CD4-positive, CD25-positive, alpha-beta regulatory T cell (primary cell): ENCODE measurements at places on chromosomes 2 and 18.

- H3K4me3 ChIP-seq: no peak overlapping the region
- H3K4me1 ChIP-seq: no peaks in the 10 kb centered on the region
- no peaks in the 10 kb centered on the region for H3K36me3 ChIP-seq
- H3K27me3 ChIP-seq: no peaks in the 10 kb centered on the region
- no peak for DNase-seq
Observed at GRCh38 chr2:160812830-160813505, 319.4 kb upstream of the RBMS1 start.

- H3K36me3 ChIP-seq: no peaks in the 10 kb centered on the region
- no peaks in the 10 kb centered on the region for H3K4me1 ChIP-seq
Observed at GRCh38 chr2:118973542-118973951, 31.6 kb downstream of the MARCO start.

- H3K27me3 ChIP-seq: no peaks in the 10 kb centered on the region
- no peak overlapping the region for H3K27ac ChIP-seq
- no peak overlapping the region for H3K4me3 ChIP-seq
Observed at GRCh38 chr2:1835581-1836201, 91.4 kb upstream of the PXDN start.

GRCh38 chr2:149648282-149649030 lies 60.9 kb upstream of the MMADHC start:
- H3K27ac ChIP-seq: no peak overlapping the region
- H3K27me3 ChIP-seq: no peaks in the 10 kb centered on the region
- no peaks in the 10 kb centered on the region for H3K36me3 ChIP-seq
- H3K4me3 ChIP-seq: no peak overlapping the region
- no peak for DNase-seq

GRCh38 chr2:155308367-155309009 lies 610.0 kb downstream of the KCNJ3 start:
- no peak overlapping the region for H3K27ac ChIP-seq
- no peak overlapping the region for H3K4me3 ChIP-seq
- H3K4me1 ChIP-seq: no peaks in the 10 kb centered on the region

DNA sequence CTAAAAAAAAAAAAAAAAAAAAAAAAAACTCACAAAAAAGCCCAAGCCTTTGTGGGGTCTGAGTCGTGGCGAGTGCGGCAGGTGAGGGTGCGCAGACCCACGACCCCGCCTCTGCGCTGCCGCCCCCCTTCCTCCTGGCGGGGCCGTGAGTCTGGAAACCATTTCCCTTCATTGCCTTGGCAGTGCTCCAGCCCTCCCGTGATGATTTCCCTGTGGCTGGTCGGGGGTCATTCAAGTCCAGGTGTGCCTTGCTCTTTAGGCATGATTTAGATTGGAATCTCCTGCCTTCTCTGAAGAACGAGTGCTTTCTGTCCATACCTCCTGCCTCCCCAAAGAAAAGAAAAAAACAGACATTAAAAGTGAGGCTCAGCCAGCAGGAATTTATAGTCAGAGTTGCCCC lies 161.8 kb downstream of the FAM210A start:
- peaks cover 4% of the 10 kb centered on the region for H3K36me3 ChIP-seq
- no peaks in the 10 kb centered on the region for H3K27me3 ChIP-seq
- no peak overlapping the region for H3K4me3 ChIP-seq
- H3K4me1 ChIP-seq: peaks cover 37% of the 10 kb centered on the region
- H3K27ac ChIP-seq: no peak overlapping the region

GRCh38 chr18:74539289-74539688 lies 5.0 kb downstream of the CNDP1 start:
- H3K4me3 ChIP-seq: no peak overlapping the region
- H3K36me3 ChIP-seq: no peaks in the 10 kb centered on the region
- H3K27ac ChIP-seq: no peak overlapping the region
- DNase-seq: no peak
- no peaks in the 10 kb centered on the region for H3K27me3 ChIP-seq

DNA sequence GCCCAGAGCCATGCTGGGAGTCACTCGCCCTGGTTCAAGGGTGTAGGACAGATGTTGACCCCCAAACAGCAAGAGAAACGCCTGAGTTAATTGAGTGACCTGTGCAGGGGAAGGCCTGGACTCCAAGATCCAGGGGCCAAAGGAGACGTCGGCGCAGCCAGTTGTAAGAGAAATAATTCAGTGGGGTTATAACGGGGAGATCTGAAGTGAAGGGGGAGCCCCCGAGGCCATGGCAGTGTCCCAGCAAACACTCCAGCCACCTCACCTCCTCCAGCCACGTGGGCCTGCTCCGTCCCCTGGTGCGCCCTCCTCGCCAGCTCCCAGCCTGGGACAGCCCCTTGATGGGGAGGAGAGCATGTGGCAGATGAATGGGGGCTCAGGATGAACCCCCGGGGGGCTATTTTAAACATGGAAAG lies 130.7 kb upstream of the GPC1 start:
- no peaks in the 10 kb centered on the region for H3K4me1 ChIP-seq
- H3K27me3 ChIP-seq: no peaks in the 10 kb centered on the region
- no peak overlapping the region for H3K27ac ChIP-seq

GRCh38 chr2:65813631-65814173 lies 381.3 kb upstream of the SPRED2 start:
- H3K27me3 ChIP-seq: no peaks in the 10 kb centered on the region
- H3K27ac ChIP-seq: no peak overlapping the region
- no peak overlapping the region for H3K4me3 ChIP-seq
- no peaks in the 10 kb centered on the region for H3K36me3 ChIP-seq

- no peaks in the 10 kb centered on the region for H3K4me1 ChIP-seq
- H3K36me3 ChIP-seq: no peaks in the 10 kb centered on the region
- H3K27ac ChIP-seq: no peak overlapping the region
Observed at GRCh38 chr2:42771546-42772153, 7.7 kb upstream of the OXER1 start.

- H3K27me3 ChIP-seq: no peaks in the 10 kb centered on the region
- H3K27ac ChIP-seq: no peak overlapping the region
- H3K4me3 ChIP-seq: peak overlapping the region; percentile 3
- H3K36me3 ChIP-seq: peaks cover 8% of the 10 kb centered on the region
- DNase-seq: peak; percentile 32
Observed at GRCh38 chr2:202700075-202700901, 65.5 kb downstream of the FAM117B start.

GRCh38 chr18:27135504-27136207 lies 49.5 kb downstream of the CHST9 start:
- H3K27ac ChIP-seq: no peak overlapping the region
- no peaks in the 10 kb centered on the region for H3K27me3 ChIP-seq
- no peaks in the 10 kb centered on the region for H3K36me3 ChIP-seq
- no peak overlapping the region for H3K4me3 ChIP-seq

GRCh38 chr2:213125646-213126347 lies 25.6 kb downstream of the IKZF2 start:
- peak overlapping the region; percentile 77 for H3K4me3 ChIP-seq
- H3K4me1 ChIP-seq: peaks cover 98% of the 10 kb centered on the region
- no peaks in the 10 kb centered on the region for H3K36me3 ChIP-seq
- H3K27me3 ChIP-seq: no peaks in the 10 kb centered on the region

DNA sequence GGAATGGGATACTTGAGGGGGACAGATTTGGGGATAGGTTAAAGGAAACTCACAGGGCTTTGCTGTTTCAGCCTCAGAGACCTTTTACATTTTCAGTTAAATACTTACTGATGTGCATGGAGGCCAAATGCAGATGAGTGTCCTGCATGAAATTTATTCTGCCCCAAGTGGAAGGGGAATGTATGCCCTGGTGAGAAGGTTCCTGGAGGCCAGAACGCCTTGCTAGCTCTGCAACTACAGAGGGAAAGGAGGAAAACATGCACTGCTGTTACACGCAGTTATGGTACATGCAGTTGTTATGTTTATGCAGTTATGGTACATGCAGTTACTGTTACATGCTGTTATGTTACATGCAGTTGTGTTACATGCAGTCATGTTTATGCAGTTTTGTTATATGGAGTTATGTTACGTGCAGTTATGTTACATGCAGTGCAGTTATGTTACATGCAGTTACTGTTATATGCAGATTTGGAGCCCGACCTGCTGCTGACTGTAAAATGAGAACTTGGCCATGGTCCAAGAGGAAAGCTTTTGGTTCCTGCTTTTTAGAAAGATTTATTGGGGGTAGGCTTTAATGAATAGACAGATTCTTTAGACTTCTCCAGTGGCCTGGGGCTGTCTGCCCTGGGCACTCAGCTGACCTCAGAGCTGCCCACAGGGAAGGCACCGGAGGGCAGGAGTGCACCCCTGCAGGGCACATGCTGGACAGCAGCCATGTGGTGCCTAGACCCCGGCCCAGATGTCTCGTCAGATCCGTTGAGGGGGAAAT lies 84.1 kb downstream of the LDLRAD4 start:
- no peak overlapping the region for H3K4me3 ChIP-seq
- no peaks in the 10 kb centered on the region for H3K4me1 ChIP-seq
- no peaks in the 10 kb centered on the region for H3K36me3 ChIP-seq
- no peak for DNase-seq

GRCh38 chr18:46656326-46657114 lies 500 bp downstream of the LOXHD1 start:
- H3K4me3 ChIP-seq: no peak overlapping the region
- no peaks in the 10 kb centered on the region for H3K4me1 ChIP-seq
- H3K27me3 ChIP-seq: no peaks in the 10 kb centered on the region

DNA sequence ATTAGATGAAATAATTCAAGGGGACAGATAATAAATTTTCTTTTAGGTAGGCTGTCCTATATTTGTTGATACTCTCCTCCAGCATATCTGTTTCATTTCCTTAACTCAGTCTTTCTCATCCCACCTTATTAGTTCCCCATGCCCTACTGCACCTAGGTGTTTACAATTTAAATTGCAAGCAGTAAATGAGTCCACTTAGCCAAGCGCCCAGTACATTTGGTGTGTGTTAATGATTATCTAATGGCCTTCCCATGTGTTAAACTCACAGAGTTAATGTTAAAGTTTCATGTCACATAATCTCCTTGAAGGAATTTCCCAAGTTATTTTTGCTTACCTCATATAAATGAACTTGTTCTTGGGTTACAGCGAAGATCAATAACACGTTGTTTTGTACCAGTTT lies 31.2 kb downstream of the ITGB6 start:
- DNase-seq: no peak
- no peaks in the 10 kb centered on the region for H3K4me1 ChIP-seq
- no peak overlapping the region for H3K4me3 ChIP-seq
- H3K27ac ChIP-seq: no peak overlapping the region
- H3K27me3 ChIP-seq: peaks cover 4% of the 10 kb centered on the region
- no peaks in the 10 kb centered on the region for H3K36me3 ChIP-seq

- peaks cover 32% of the 10 kb centered on the region for H3K36me3 ChIP-seq
- DNase-seq: no peak
- no peaks in the 10 kb centered on the region for H3K4me1 ChIP-seq
- H3K4me3 ChIP-seq: no peak overlapping the region
- no peaks in the 10 kb centered on the region for H3K27me3 ChIP-seq
Observed at GRCh38 chr2:214775971-214776370, 33.5 kb downstream of the BARD1 start.

DNA sequence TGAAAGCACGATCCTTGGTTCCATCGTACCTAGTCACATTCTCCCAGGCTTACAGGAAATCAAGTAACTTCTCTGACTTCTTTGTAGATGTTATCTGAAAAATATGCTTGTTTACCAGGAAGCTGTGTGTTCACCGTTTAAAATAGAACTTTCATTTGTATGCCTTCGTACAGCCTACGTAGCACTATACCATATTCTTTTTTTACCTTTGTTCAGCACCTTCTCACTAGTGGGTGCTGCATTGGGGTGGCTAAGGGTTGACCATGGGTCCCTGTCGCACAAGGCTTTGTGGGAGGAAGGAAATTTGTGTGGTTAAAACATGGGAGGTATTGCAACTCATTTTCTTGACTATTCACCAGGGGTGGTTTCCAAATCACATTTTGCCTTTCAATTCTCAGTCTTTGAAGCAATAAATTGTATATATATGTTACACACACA lies 16.6 kb downstream of the MALT1 start:
- H3K4me1 ChIP-seq: peaks cover 50% of the 10 kb centered on the region
- peaks cover 38% of the 10 kb centered on the region for H3K36me3 ChIP-seq
- no peaks in the 10 kb centered on the region for H3K27me3 ChIP-seq
- peak; percentile 82 for DNase-seq
- peak overlapping the region; percentile 81 for H3K4me3 ChIP-seq
- peak overlapping the region; percentile 80 for H3K27ac ChIP-seq

DNA sequence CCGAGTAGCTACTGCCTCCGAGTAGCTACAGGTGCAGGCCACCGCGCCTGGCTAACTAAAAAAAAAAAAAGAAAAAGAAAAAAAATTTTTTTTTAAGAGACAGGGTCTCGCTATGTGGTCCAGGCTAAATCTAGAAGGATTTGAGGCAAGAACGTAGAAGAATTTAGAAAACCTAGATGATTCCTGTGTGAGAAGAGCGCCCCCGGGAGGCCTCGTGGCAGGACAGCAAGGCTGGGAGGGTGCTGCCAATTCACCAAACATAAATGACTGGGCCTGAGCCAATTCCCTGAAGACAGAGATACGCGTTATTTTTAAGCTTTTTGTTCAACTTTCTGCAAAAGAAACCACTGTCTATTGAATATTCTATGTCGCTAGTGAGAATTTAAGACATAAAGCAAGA lies 90.1 kb upstream of the TGFA start:
- no peaks in the 10 kb centered on the region for H3K27me3 ChIP-seq
- no peak overlapping the region for H3K27ac ChIP-seq
- peaks cover 2% of the 10 kb centered on the region for H3K4me1 ChIP-seq
- H3K36me3 ChIP-seq: no peaks in the 10 kb centered on the region

DNA sequence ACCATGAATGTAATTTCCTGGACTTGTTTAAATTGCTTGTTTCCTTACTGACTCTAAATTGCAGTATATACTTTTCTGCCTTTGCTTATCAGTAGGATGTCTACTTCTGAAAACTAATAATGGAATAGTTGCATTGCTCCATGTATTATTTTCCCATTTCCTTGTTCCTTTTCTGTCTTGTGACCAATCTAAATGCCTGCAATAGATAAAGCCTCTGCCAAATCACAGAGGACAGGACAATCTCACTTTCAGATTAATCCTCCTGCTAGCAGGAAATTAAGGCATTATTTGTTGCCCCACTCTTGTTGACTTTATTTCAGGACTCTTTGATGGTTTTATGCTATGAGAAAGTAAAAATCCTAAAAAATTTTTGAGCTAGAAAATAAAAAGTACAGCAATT lies 4.7 kb upstream of the ESCO1 start:
- no peak for DNase-seq
- no peak overlapping the region for H3K27ac ChIP-seq
- no peak overlapping the region for H3K4me3 ChIP-seq
- H3K27me3 ChIP-seq: peaks cover 2% of the 10 kb centered on the region
- peaks cover 1% of the 10 kb centered on the region for H3K4me1 ChIP-seq
- H3K36me3 ChIP-seq: no peaks in the 10 kb centered on the region

- H3K27ac ChIP-seq: no peak overlapping the region
- peaks cover 24% of the 10 kb centered on the region for H3K4me1 ChIP-seq
- no peaks in the 10 kb centered on the region for H3K36me3 ChIP-seq
- peak overlapping the region; percentile 62 for H3K4me3 ChIP-seq
- DNase-seq: no peak
Observed at GRCh38 chr2:101149241-101150192, 1.7 kb downstream of the TBC1D8 start.

- no peak overlapping the region for H3K27ac ChIP-seq
- DNase-seq: no peak
- no peak overlapping the region for H3K4me3 ChIP-seq
Observed at GRCh38 chr2:10538224-10538894, 90.2 kb upstream of the ODC1 start.

GRCh38 chr2:190318514-190318913 lies 1.1 kb downstream of the HIBCH start:
- H3K36me3 ChIP-seq: no peaks in the 10 kb centered on the region
- H3K4me3 ChIP-seq: peak overlapping the region; percentile 91
- H3K27me3 ChIP-seq: no peaks in the 10 kb centered on the region
- H3K27ac ChIP-seq: peak overlapping the region; percentile 87
